ENCODE measurements at places on chromosomes 1 and 21.

DNA sequence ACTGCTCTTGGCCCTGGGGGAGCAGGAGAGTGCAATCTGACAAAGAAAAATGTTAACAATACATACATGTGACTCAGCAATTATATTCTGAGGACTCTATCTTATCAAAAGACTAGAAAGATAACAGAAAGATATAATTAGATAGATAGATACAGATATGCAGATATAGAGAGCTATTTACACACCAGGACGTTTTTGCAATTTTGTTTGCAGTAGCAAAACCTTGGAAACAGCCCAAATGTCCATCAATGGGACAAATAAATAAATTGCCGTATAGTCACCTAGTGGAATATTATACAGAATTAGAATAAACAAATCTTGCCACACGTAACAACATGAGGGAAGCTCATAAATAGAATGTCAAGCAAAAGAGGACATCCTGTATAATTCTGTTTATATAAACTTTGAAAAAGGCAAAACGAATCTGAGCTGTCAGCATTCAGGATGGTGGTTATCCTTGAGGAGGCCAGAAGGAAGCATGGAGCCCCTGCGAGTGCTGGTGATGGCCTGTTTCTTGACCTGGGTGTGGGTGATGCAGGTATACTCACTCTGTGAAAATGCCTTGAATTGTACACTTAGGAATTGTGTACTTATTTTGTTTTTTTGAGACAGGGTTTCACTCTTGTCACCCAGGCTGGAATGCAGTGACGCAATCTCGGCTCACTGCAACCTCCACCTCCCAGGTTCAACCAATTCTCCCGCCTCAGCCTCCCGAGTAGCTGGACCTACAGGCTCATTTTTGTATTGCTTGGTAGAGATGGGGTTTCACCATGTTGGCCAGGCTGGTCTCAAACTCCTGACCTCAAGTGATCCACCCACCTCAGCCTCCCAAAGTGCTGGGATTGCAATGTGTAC lies 12.8 kb upstream of the TRIM63 start:
- no peak for DNase-seq

DNA sequence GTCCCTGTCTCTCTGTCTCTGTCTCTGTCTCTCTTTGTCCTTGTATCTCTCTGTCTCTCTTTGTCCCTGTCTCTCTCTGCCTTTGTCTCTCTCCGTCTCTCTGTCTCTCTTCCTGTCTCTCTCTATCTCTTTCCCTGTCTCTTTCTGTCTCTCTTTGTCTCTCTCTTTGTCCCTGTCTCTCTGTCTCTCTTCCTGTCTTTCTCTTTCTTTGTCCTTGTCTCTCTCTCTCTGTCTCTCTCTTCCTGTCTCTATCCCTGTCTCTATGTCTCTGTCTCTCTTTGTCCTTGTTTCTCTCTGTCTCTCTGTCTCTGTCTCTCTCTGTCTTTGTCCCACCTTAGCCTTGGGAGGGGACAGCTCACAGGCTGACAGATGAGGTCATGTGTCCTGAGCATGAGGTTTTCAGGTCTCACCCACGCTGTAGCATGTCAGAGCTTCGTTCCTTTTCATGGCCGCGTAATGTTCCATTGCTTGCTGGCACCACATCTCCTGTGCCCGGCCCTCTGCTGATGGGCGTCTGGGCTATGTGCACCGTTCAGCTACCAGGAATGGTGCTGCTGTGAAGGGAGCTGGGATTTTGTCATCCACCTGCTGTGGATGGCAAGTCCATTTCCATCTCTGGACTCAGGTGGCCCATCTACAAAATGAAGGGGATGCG lies 27.6 kb downstream of the TP73 start:
- DNase-seq, result no peak

DNA sequence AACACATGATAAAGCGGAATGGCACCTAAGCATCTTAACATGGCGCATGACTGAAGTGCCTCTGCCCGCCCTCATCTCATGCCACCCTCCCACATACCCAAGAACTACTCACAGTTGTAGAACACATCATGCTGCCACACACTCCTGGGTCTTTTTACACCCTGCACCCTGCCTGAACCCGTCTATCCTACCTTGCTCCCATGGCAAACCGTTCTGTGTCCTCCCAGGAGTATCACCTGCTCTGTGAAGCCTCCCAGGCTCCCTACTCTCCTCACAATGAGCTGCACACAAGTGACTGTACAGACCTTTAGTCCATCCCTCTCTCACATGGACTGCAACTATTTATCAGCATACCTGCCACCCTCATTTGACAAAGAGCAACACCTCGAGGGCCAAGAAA lies 144.0 kb downstream of the TGFBR3 start:
- no peak for DNase-seq

- DNase-seq, result peak; percentile 25
Observed at GRCh38 chr1:46102769-46103476, 29.5 kb downstream of the PIK3R3 start.

DNA sequence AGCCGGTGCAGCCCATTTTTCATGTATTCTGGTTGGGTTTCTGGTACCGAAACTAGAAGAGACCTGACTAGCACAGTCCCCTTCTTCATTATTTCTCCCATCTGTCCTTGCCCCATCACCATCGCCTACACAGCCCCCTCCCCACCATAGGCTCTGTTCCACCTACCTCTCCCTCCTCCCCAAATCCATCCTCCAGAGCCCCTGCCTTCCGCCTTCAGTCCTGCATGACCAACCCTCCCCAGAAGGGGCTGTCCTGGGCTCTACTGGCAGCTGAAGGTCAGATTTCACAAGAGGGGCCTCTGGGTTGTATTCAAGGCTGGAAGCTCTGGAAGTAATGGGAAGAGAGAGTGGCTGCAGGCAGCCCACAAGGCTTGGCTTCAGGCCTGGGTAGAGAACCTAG lies 55.2 kb downstream of the SDC3 start:
- no peak for DNase-seq

- no peak for DNase-seq
Observed at GRCh38 chr21:41037936-41038335, 130.0 kb upstream of the BACE2 start.

Data from stimulated activated CD4-positive, alpha-beta T cell treated with anti-CD3 and anti-CD28 coated beads, Interleukin-2, amount 100 ng/mL, for 24 hours (primary cell).